ENCODE measurements at places on chromosomes 2 and 18.

DNA sequence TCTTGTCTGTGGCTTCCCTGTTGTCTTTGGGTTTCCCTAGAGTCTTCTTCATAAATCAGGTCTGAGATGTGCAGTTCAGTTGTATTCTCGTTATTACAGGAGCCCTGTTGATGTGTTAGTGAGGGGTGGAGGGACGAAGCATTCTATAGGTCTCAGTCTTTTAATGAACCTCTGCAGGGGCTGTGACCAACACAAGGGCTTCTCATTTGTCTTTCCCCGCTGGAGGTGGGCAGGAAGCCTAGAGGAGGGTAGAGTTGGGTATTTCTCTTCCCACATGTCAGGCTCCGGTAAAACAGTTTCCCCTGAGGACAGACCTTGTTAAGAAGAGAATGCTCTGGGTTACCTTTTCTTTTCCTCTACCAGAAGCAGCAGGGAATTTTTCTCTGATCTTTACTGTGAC lies 31.2 kb downstream of the PROC start:
- DNase-seq, result no peak

DNA sequence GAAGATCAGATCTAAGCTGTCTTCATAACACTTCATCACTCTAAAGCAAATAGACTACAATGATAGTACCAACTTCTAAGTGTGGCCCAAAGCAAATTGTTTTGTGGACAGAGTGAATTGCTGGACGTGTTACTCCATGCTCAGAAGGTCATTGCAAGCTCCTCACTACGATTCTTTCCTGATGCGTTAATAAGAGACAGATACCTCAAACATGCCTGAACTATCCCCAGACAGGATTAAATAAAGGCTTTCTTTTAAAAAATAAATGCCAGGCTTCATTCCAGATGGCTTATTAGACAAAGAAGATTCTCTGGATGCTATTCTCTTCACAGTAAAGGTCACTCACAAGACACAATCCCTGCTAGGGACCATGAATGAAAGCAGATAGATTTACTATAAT lies 621.2 kb downstream of the DCDC2C start:
- no peak for DNase-seq

DNA sequence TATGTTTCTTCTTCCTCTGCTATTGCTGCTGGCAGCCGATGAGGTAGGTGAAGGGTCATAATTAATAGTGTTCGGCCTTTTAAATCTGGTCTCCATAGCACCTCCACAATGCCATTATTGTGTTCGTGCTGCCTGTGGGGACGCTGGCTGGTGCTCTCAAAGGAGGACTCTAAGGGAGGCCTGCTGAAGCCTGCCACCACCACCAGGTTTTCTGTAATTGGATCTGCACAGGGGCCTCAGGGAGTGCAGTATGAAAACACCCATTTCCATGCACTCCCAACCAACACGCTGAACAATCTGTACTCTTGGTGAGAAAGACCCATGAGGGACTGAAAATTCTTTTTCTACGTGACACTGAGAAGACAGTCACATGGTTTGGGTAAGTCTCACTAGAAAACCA lies 17.6 kb upstream of the CLIP4 start:
- DNase-seq, result no peak

DNA sequence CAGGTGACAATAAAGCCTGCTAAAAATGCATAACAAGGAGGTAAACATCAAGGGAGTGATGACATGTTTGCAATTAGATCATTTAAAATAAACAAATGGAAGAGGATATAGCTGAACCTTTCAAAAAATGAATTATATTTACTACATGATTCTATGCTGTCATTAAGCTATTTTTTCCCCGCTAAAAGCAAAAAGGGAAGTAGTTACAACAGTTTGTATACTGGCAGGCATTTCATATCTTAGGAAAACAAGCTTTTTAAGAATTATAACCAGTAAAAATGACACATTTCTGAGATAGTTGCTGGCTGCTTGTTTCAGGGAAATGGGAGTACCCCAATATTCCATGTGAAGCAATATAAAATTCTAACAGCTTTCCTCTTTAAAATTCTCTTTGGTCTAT lies 89.1 kb upstream of the ITGB6 start:
- DNase-seq, result no peak

- DNase-seq, result no peak
Observed at GRCh38 chr2:149735237-149735958, 147.8 kb upstream of the MMADHC start.

DNA sequence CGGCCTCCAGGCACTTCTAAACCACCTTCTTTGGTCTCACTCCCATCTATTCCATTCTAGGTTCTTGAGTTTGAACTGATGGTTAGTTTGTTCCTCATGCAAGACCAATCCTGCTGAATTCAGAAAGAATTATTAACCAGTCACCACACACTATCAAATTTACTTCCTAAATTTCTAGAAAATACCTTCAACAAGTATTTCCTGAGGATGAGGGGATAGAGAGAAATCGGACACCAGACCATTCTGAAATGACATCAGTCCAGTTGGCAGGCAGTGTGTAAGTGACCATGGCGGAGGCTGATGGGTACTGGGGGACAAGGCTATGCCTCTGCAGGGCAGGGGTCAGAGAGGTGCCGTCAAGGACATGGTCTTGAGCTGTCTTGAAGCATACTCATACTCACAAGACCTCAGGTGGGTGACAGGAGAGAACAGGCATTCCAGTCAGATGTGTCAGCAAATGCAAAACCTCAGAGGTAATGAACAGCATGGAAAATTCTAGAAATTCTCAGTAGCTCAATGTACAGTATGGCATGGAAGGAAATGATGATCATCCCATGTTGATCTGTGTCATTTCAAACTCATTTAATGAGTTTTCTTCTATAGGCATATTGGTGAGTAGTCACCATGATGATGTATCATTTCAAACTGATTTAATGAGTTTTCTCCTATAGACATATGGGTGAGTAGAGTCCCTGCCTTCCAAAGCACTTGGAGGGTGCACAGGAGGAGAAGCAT lies 119.6 kb downstream of the DDX1 start:
- no peak for DNase-seq

GRCh38 chr2:121513597-121514333 lies 16.9 kb upstream of the RNU4ATAC start:
- DNase-seq, result no peak

DNA sequence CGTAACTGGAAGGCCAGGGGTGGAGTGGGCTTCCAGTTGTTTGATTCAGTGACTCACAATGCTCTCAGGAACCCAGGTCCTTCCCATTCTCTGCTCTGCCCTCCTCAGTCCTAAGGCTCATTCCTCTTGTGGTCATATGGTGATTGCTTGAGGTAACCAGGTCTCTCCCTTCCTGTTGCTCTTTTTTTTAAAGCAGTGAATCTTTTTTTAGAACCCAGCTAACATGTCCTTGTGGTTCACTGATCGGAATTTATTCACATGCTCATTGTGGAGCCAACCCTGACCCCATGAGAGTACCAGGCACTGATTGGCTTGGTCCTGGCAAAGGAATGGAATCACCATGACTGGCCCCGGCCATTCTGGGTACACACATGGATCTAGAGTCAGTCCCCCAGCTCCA lies 7.4 kb downstream of the THNSL2 start:
- no peak for DNase-seq

DNA sequence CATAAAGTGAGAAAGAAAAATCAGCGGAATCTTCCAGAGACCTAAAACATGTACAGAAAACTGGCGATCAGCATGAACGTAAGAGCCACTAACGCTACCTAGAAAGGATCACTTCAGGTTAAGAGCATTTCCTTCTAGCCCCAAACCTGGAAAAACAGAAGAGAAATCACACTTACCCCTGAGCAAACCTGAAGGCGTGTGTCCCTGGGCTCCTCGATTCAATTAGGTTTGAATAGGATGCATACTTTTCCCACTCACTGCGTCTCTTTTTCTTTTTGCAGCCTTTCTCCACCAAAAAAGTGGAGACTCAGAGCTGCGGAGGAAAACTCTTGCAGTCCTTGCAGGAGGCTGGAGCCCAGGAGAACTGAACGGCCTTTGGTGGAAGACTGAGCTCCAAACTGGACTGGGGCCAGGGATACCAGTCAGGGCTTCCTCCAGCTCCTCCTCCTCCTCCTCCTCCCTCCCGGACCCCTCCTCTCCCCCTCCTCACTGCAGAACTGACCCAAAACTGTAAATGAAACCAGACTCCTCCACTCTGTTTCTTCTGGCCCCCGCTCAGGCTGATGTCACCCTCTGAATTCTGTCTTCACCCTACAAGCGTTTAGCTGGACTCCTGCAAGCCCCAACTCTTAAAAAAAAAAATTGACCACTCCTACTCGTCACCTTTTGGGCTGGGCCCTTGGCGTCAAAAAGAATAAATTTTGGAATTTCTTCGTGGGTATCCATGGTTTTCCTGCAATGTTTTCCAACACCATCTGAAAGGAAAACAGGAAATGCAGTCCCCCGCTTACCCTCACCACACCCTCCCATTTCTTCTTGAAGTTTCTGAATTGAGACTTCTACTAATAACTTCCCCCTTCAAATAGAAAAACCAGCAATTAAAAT lies at the start of gene COL6A3:
Gene COL6A3 (minus strand): TSS at position 388 of the 885 bp plus-strand sequence. CDS start 17,347 bp downstream, outside the sequence.
- no peak for DNase-seq

GRCh38 chr2:172358691-172359556 lies 68.5 kb upstream of the ITGA6 start:
- DNase-seq, result no peak

DNA sequence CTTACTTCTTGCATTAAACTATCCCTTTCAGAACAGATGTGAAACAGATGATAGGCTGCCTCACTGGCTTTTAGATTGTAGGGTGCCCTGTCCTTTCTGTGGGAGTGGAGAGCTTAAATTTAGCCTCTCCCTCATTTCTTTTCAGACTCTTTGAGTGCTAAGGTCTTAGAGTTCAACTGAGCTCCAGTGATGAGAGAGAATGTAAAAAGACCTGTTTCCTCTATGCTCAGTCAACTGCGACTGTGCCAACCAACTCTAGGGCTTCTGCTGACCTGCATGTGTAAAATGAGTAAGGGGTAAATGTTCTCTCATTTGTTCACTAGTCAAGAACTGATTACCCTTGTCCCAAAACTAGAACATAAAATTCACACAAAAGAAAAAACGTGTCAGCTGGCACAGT lies 104.8 kb upstream of the TGFA start:
- no peak for DNase-seq

DNA sequence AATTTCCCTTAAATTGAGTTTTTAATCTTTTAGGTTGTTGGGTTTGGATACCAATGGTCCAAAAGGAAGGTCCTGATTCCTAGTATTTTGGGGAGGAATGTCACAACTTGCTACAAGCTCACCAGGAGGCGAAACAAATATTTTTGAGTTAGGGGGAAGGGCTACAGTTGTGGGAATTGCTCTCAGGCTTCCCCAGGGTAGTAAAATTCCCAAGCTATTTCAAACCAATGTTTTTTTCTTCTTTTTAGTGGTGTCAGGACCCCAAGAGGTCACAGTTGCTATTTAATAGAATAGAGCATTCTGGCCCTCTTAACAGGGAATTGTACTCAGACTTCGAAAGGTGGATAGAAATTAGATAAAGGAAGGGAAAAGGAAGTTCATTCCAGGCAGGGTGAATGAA lies 68.5 kb upstream of the ST3GAL5 start:
- no peak for DNase-seq

DNA sequence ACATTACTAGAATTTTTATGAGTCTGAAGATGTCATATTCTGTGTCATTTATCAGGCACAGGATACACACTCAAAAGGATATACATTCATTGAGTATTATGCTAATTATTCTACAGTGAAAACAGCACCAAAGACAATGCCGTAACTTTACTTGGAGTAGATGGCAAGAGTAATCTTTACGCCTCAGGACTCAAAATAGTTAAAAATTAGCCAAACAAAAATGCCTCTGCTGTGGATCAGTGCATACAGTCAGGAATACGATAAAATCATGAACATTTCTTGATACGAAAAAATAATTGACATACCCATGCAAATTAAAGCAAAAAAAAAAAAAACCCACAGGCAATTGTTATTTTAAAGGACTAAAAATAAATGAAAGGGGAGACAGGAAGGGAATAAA lies 129.7 kb downstream of the NETO1 start:
- DNase-seq, result no peak

GRCh38 chr2:9975328-9975727 lies 23.8 kb downstream of the GRHL1 start:
- no peak for DNase-seq

GRCh38 chr2:157838442-157839161 lies 37.5 kb downstream of the ACVR1 start:
- DNase-seq, result peak; percentile 40

DNA sequence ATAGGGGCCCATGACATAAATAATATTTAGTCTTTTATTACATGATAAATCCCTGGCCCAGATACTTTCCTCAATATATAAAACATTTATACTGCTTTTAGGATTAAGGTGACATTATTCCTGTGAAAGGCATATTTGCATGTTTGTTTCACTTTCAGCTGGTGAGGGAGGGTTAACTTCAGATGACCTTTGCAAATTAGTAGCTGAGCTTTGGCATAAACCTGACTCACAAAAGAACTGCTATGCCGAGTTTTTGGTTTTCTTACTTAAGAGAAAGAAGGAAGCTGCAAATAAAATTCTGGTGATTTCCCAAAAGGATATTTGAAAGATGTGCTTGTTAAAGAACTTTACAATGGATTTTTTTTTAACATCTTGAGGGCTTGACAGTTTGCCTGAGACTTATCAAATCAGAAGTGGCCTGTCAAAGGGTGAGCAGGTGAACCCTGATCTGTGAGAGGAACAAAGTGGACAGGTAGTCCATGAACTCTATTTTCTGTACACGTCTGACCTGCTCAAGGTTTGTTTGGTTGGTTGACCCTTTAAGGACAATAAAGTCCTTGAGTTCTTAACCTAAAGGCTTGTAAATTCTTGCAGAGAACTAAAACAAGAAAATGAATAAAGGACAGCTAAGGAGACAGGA lies 93.5 kb downstream of the FAM124B start:
- no peak for DNase-seq

GRCh38 chr2:235810252-235810651 lies 316.4 kb downstream of the AGAP1 start:
- DNase-seq, result no peak
